NCI-H2107 (cell line): ENCODE measurements at places on chromosomes 2 and 18.

- DNase-seq = no peak
These were observed 1022.5 kb upstream of the CHAC2 start for GRCh38 chr2:52745144-52745543.

DNA sequence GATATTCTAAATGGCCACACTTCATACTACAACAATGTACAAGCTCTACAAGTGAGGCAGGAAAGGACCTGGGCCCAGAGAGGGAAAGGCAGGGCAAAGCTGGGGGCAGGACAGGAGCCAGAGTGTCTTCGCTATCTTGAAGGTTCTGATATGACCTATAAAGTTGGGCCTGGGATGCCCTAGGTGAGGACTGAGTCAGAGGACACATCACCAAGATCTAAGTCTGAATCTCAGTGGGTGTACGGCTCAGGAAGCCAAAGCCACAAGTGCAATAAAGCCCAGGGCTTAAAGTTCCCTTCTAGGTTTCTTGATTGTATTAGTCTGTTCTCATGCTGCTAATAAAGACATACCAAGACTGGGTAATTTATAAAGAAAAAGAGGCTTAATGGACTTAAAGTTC, 219.1 kb downstream of the ALK start:
- DNase-seq = no peak

- DNase-seq = no peak
These were observed 13.2 kb downstream of the FBXO48 start for GRCh38 chr2:68453761-68454360.

- no peak for DNase-seq
These were observed 24.3 kb downstream of the TMEM237 start for GRCh38 chr2:201618744-201619662.

- no peak for DNase-seq
These were observed 3.6 kb downstream of the KLF11 start for GRCh38 chr2:10046931-10047330.

DNA sequence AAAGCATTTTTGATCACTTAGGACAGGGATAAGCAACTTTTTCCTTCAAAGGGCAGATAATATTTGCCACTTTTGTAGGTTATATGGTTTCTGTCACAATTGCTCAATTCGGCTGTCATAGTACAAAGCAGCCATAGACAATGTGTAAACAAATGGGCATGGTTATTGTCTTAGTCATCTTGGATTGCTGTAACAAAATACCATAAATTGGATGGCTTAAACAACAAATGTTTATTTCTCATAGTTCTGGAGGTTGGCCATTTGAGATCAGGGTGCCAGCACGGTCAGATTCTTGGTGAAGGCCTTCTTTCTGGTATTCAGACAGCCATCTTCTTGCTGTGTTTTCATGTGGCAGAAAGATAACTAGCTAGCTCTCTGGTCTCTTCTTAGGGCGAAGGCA, 91.2 kb downstream of the TAF4B start:
- DNase-seq = no peak

DNA sequence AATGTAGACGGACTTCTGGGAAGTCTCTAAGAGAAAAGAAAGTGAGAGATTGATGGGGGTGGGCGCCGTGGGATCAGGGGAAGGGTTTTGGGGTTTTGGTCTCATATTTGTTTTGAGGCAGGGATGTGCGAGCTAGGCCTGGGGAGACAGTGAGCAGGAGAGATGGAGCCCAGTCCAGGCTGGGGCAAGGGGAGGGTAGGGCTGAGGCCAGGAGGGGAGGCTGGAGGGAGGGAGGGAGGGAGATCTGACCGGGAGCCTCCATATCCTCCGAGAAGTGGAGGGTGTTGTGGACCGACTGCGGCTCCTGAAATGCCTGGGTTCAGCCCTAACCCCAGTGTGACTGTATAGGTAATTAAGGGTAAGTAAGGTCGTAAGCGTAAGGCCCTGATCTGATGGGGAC, 72.8 kb upstream of the ODC1 start:
- no peak for DNase-seq

GRCh38 chr2:133802409-133803039, 234.3 kb upstream of the NCKAP5 start:
- DNase-seq = no peak

- DNase-seq = no peak
These were observed 7.1 kb upstream of the ZFP36L2 start for GRCh38 chr2:43233218-43234212.

- no peak for DNase-seq
These were observed 179.1 kb downstream of the ETAA1 start for GRCh38 chr2:67576226-67576625.

- peak; percentile 13 for DNase-seq
These were observed 209.3 kb upstream of the SOX11 start for GRCh38 chr2:5482929-5483331.

DNA sequence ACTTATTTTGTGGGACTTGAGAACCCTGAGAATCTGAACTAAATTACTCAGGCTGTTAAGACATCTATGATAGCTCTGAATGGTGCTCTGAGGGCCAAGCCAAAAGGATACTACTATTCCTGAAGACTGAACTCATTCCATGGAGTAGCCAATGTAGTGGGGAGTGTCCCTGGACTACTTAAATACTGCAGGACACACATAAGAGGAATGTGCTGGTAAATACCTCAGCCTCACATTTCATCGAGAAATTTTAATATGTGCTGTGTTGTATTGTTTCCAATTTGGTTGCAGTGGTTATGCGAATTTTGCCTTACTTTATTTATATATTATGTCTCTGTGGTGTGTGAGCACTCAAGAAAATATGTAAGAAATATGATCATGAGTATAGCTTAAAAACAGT, 264.4 kb upstream of the FIGN start:
- no peak for DNase-seq

- no peak for DNase-seq
These were observed 106.3 kb upstream of the CDCA7 start for GRCh38 chr2:173248381-173248780.

- peak; percentile 72 for DNase-seq
These were observed 18.9 kb upstream of the WDR33 start for GRCh38 chr2:127829845-127830246.

DNA sequence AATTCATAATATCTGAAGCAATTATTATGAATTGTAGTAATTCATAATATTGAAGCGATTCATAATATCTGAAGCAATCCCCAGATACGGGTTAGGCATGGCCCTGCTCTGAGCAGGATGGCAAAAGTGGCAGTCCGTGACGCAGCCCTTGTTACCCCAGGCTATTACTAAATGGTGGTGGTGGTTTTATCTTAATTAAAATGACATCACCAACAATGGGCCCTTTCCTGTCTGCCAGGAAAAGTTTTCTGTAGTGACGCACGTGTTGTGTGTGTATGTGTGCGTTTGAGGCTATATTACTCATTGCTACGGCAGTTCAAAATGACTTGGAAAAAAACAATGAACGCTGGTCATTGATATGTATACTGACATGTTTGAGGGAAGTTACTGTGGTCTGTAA, 10.6 kb upstream of the MOCOS start:
- no peak for DNase-seq

GRCh38 chr2:5978131-5978751, 286.1 kb downstream of the SOX11 start:
- no peak for DNase-seq

GRCh38 chr2:222736301-222736700, 64.8 kb downstream of the MOGAT1 start:
- DNase-seq = no peak

GRCh38 chr2:186822323-186822722, 26.6 kb downstream of the ZSWIM2 start:
- no peak for DNase-seq

DNA sequence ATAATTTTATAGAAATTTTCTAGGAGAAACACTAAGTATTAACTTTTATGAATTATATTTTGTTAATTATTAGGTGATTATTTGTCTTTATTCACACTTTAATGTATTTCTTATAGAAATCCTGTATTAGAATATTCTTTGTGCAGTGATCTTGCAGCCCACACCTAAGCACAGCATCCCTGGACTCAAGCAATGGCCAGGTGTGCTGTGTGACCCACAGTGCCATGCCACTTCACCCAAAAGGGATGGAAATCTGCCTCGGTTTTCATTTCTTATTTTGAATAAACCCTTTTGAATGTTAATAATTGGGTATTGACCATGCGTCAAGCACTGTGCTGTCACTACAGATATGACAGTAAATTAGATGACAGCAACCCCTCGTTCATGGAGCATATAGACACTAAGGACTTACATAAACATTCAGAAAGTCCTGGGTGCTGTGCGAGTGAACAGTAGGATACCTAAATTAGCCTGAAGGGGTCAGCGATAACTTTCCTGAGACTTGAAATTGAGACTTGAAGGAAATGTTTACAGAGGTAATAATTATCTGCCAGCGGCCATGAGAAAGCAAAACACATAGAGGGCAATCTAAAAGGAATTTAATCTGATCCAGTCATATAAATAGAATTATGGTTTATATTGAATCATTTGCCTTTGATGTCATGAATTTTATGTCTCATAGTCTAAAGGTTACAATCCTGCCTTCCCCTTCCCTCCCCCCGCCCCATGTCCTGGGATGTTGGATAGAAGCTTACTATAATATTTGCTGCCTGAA, 52.7 kb upstream of the CALCRL start:
- DNase-seq = no peak

DNA sequence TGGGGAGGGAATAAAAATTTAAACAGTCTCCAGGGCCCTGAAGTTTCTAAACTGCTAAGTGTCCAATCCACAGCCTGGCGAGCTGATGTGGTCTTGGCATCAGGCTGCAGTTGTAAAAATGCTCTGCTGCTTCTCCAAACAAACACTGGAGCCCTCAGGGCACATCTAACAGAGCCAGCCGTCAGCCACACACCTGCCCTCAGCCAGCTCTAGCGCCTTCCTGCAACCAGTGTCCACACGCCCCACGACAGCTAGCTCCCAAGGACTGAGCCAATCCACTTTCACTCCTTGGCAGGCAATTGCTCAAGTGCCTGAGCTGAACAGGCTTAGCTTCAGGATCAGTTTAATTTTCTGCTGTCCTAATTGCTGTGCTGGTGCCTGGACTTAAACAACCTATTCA, 446.4 kb upstream of the RAB12 start:
- DNase-seq = no peak

GRCh38 chr2:98356729-98357128, 10.5 kb downstream of the CNGA3 start:
- no peak for DNase-seq

GRCh38 chr2:67237288-67237687, 159.8 kb upstream of the ETAA1 start:
- no peak for DNase-seq

DNA sequence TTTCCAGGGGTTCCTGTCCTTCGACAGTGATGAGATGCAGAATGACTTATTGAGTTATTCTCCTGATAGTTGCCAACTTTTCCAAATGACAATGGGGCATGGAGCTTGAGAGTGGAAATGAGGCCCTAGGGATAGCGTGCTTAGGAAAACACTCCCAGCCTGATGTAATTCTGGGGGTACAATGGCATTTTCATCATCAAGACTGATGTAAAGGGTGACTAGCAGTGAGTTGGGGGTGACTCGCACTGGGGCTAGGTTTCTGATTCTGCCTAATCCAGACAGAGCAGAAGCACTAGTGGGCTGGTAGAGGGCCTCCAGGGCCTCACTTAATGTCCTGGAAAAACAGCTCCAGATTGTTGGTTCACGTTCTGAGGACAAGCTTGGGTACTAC, 34.0 kb upstream of the IL37 start:
- DNase-seq = no peak

DNA sequence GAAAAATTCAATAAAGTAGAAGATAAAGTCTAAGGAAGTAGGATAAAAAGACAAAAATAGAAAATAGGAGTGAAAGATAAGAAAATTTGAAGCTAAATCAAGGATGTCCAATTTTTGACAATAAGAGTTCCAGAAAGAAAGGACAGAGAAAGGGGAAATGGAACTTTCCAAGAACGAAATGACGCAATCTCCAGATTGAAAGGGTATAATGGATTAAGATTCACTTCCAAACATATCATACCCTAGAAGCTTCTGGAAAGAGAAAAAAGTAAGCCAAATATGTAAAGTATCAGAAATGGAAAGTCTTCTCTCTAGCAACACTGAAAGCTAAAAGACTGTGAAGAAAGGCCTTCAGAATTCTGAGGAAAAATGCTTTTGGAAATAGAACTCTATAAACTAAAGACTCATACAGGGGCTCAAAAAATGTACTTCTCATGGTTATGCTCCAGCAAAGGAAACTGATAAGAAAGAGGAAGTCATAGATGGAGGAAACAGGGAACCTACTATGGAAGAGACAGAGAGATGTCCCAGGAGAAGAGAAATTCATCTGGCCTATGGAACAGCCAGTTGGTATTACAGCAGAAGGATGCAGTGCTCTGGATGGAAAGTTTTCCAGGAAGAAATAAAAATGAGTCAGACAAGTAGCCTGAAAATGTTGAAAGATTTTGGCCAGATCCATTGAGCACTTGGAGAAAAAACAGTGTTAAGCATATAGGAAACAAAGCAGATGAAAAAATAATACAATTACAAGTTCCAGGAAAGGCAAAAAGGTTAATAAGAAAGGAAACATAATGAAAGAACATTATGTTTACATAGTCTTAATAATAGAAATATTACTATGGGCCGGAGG, 20.1 kb downstream of the CASP8 start:
- no peak for DNase-seq

- no peak for DNase-seq
These were observed 282.7 kb upstream of the CDH2 start for GRCh38 chr18:28459587-28459986.

GRCh38 chr2:132980304-132980703, 310.3 kb upstream of the LYPD1 start:
- no peak for DNase-seq

GRCh38 chr2:60708630-60709320, 47.3 kb upstream of the PAPOLG start:
- no peak for DNase-seq

DNA sequence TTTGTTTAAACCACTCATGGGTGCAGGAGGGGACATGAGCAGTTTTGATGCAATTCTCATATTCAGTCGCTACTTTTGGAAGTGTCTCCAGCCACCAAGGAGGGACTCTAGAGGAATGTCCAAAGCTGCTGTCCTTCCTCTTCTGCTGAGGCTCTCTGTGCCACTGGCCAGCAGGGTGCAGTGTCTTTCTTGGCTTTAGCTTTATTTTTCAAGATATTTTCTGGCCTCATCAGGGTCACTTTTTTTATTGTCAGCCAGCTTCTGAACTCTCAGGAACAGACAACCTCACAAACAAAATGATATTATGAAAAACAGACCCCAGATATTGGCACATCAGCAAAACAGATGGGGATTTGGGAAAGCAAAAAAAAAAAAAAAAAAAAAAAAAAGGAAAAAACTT, 289.3 kb upstream of the ZSWIM2 start:
- no peak for DNase-seq
